ENCODE measurements at places on chromosomes 6 and 20.

GRCh38 chr6:69026715-69027114 is 391.6 kb downstream of the ADGRB3 start:
- DNase-seq: no peak

DNA sequence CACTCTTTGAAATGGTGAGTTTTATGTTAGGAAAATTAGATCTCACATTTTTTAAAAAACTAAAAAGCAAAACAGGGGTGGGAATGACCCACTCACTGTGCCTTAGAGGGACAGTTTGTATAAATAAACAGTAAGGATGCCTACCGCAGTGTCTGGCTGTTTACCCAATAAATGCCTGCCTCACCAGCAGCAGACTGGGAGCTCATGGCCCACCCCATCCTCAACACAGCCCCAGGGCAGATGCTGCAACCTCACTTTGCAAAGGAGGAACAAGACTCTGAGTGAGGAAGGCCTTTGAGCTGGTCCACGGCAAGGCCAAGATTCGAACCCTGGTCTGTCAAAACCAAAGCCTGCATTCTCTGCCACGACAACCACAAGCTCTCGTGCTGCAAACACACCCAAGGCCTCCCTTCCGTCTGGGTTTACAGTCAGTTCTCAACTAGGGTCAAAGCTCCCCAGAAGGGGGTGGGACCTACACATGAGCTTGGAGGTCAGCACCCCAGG is 77.8 kb downstream of the BMP7 start:
- no peak for DNase-seq

DNA sequence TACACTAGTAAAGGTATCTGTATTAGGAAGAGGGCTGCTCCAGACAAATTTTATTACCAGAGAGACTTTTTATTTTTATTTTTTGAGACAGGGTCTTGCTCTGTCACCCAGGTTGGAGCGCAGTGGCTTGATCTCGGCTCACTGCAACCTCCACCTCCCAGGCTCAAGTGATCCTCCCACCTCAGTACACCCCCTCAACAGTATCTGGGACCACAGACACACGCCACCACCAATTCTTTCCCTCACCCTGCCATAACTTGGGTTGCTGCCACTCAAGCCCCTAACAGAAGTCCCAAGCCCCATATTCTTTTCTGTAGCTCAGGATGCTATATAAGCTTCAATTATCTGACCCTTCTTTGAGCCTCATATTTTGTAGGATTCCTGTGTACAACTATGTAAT is 6.9 kb downstream of the BCL2L1 start:
- DNase-seq: no peak

DNA sequence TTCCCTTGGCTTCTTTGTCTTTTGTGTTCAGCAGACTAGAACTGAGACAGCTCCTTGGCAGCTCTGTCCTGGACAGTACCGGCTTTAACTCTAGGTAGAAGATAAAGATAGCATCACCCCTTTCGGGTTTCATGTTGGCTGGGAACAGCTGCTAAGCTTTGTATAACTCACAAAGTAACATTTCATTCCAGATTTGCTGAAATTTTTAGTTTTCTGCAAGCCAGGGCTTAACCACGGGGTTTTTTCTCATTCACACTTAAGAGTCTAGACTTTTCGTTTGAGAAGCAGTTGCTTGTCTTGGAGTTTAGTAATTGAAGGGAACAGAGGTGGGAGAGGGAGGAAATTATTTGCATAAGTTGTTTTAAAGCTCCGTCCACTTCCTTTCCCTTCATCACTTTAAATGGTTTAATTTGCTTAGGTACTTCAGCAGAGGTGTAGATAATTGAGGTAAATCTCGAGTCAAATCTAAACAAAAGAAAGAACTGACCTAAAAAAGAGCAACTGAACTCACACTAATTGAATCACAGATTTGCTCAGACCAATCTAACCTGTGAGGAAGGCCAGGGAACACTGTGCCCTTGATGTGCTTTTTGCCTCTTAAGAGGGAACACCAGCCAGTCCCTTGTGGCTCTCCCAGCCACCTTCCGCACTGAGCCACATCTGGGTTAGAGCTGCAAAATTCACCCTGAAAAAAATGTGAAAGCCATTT is 48.3 kb downstream of the RREB1 start:
- DNase-seq: no peak

DNA sequence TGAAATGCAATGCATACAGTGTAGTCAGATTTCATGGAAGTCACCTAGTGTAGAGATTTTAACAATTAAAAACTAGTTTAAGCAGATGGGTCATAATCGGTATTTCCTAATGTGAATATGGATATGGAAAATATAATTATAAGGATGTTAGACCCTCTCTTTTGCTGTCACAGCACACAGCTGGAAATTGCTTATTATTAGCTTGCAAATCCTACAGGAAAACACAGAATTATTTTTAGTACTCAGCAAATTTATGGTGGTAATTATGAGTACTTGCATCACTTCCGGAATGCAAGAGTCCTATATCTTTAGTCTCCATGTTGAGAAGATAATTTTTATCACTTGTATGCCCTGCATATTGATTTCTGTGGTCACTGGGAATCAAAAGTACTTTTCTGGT is 993.6 kb downstream of the KIF16B start:
- no peak for DNase-seq

GRCh38 chr6:158608221-158608620 is 36.3 kb downstream of the DYNLT1 start:
- no peak for DNase-seq

GRCh38 chr6:105553171-105553570 is 150.3 kb upstream of the PREP start:
- DNase-seq: no peak

- DNase-seq: no peak
These were observed 16.6 kb downstream of the HLA-A start for GRCh38 chr6:29958921-29959320.

DNA sequence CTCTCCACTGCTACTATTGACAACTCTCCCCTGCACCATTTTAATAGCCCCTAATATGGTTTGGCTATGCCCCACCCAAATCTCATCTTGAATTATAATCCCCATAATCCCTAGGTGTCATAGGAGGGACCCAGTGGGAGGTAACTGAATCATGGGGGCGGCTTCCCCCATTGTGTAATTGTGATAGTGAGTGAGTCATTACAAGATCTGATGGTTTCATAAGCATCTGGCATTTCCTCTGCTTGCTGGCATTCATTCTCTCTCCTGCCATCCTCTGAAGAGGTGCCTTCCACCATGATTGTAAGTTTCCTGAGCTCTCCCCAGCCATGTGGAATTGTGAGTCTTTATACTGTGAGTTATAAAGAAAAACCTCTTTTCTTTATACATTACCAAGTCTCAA is 74.1 kb upstream of the TCF21 start:
- peak; percentile 27 for DNase-seq

DNA sequence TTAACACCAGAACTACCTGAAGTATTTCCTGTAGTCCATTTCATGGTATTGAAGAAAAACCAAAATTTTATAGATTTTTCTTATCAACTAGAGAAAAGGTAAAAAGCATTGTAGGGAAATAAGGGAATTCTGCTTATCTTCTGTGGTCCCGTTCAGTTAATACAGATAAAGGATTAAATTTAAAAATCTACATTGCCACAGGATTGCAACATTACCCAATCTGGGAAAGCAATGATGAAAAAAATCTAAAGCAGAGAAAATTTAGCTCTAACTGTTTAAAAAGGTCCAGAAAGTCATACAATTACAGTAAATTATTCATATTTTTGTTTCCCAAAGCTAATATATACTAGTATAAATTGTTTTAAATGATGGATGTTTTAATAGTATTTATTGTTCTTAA is 18.0 kb downstream of the POLH start:
- no peak for DNase-seq

GRCh38 chr20:4069751-4070150 is 54.4 kb upstream of the RNF24 start:
- no peak for DNase-seq

DNA sequence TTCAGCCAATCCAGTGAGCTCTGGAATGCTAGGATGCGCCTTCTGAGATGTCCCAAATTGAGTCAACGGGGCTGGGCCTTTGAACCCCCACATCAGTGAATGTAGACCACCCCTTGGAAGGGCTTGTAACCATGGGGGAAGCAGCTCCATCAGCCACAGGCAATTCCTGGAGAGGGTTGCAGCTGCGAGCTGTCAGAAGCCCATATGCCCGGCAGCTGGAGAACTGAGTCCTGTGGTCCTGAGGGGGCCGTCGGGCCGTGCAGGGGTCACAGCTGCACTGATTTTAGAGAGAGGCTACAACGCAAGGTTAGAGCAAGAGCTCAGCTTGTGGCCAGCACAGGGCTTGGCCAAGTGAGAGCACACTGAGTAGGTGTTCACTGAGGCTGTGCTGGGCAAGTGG is 121.3 kb downstream of the TOX2 start:
- no peak for DNase-seq

DNA sequence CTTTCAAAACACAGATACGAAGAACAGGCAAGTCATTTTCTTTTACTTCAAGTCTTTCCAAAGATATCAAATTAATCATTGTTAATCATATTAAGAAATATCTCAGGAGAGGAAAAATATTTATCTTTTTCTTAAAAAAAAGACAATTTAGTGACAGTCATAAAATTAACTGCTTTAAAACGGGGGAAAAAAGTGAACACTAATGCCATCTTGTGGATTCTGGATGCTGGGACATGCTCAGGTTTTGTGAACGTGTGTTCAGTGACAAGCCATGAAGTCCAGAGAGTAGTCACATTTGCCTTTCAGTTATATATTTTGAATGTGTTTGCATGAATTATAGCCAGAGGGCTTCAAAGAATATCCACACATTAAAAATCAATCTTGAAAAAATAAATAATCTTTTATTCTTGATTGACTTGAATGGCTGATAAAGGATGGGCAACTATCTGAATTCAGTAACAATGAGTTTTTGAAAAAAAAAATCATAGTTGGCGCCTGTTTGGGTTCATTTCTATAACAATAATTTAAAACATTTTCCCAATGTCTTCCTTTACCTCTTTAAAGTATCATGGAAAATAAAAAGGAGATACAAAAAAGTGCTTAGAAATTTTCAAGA is 74.7 kb upstream of the NOX3 start:
- no peak for DNase-seq

- DNase-seq: no peak
These were observed 30.0 kb downstream of the GJA10 start for GRCh38 chr6:89924231-89924630.

DNA sequence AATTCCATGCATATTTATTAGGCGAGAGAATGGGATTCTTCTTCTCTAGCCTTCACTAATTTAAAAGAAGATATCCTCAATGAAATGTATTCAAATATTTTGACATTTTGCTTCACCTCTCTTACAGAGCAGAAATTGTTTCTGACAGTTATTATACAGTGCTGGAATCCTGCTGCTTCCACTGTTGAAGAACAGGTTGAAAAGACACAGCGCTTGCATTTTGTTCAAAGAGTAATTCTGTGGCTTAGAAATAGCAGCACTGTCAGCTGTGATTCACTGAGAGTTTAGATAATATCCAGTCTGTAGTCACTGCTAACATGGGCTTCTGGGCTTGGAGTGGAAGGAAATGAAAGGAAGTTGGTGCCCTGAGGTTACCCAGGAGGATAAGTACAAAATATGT is 117.1 kb upstream of the FBXL4 start:
- no peak for DNase-seq

- DNase-seq: no peak
These were observed 38.4 kb downstream of the ZMYND8 start for GRCh38 chr20:47318027-47318585.

DNA sequence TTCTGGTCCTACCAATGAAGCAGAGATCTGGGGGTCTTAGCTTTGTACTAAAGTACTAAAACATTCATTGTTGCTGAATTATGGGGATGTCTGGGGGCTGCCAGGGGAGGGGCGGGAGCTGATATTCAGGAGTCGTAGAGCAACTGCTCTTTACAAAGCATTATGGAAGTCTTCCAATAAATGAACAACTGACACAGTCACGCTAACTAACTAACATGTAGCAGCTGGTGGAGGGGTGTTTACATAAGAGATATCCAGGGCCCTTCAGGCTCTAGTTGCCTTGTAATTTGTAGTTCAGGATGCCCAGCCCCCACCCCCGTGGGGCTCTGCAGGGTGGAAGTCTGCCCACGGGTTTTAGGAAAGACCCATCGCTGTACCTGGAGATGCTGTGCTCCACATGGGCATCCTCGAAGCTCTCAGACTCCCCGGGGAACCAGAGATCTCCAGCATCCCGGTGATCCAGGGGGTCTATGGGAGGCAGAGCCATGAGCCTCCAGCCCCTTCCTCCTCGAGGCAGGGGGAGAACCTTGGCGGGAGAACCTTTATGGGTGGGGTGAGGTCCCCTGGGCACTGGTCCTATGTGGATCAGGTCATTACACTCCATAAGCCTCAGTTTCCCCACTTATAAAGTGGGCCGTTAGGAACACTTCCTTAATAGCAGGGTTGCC is 3.4 kb downstream of the TREM2 start:
- DNase-seq: no peak

DNA sequence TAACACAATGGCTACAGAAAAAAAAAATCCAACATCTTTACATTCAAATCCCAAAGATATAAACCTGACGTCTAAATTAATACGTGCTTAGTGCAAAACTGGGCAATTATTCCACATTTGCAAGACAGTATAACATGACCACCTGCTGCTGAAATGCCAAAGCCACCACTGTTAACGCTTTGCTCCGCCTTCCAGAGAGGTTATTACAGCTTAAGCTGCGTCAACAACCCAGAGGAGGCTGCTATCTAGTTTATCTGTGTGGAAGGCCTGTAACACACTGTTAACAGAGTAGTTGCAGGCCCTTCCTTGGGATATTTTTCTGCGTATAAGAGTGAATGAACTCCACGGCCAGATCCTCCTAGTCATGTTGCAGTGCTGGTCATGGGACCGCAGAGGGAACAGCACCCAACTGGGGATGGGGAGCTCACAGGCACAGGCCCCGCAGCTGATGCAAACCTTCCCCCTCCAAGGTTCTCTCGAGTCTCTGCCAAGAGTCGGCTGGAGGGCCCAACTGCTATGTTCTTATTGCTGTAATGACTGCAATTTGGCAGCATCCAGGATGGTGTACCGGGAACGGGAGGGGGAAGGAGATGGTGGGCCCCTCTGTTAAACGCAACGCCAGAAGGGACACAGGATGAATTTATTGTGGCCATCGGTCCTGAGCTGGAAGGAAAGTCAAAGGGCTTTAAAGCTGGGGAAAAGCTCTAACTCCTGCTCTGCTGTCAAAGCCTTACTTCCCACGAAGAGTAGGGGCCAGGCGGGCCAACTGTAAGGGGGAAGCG is 993 bp upstream of the NCOA7 start:
- no peak for DNase-seq

DNA sequence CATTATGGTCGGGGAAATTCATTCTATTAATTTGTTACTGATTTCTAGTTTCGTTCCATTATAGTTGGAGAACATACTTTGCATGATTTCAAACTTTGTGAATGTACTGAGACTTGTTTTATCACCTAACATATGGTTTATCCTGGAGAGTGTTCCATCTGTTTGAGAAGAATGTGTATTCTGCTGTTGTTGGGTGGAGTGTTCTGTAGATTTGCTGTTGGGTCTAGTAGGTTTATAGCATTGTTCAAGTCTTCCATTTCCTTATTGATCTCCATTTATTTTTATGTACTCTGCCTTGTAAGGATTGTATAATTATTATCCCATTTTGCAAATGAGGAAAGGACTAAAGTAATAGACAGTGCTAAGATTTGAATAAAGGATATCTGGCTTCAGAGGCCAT is 85.4 kb downstream of the RREB1 start:
- no peak for DNase-seq

GRCh38 chr6:129007701-129008373 is 124.9 kb downstream of the LAMA2 start:
- no peak for DNase-seq

GRCh38 chr6:11094411-11094851 is 797 bp downstream of the SMIM13 start:
- DNase-seq: no peak

Measured in T1000 (cell line).